ENCODE measurements at places on chromosomes 4 and X.

DNA sequence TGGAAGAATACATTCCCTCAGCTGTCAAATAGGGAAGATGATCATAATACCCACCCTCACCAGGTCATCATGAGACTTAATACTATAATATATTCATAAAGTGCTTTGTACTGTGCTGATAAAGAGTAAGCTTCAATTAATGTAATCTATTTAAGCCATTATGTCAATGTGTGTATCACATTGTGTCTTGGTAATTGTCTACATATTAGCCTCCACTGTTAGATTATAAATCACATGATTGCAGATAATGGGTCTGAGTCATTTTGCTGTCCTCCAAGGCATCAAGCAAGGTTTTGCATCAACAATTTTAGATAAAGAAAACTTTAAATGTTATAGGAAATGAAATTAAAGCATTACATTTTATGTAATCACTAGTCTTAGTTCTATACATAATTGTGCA lies 45.2 kb upstream of the CEP135 start:
- DNase-seq, result no peak

GRCh38 chrX:150649096-150649870 lies 43.9 kb upstream of the MTMR1 start:
- DNase-seq, result no peak

DNA sequence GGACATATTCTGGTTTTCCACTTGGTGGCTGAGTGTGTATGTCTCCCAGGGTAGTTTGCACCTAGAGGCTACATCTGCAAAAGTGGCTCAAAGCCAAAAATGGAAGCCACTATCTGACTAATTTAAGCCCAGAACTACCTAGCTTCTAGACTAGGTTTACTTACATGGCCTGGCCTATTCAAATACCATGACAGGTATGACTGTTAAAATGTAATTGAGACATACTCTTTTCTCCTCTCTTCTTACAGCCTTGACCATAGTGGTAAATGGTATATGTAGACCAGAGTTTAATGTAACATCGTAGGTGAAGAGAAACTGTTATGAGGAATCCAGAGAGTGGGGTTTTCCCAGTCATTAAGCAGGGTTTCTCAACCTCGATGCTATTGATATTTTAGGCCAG lies 2.6 kb upstream of the TRPC5 start:
- no peak for DNase-seq

GRCh38 chr4:90582087-90582486 lies 454.9 kb downstream of the CCSER1 start:
- no peak for DNase-seq

GRCh38 chr4:7275067-7275466 lies 82.7 kb downstream of the SORCS2 start:
- DNase-seq, result no peak

GRCh38 chr4:3388471-3389232 lies 53.1 kb upstream of the HGFAC start:
- no peak for DNase-seq

GRCh38 chrX:107766470-107767150 lies 9.0 kb downstream of the TSC22D3 start:
- no peak for DNase-seq
